ENCODE measurements at places on chromosomes 4 and X.

DNA sequence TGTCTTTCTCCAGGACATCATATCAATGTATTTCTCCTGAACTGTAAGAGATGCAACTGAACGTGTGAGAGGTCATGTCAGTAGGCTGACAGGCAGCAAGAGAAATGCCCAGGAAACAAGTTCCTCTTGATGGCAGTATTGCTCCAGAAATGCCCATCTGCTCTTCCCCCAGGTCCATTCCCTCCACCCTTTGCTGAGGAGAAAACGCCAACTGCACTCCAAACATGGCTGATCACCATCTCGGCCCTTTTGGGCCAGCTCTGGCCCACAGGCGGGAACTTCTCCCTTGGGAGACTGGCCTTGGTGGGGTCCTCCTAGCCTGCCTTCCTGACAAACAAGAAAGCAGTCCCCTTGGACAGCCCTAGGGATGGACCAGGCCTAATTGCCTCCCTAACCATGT lies 276.5 kb upstream of the AGTR2 start:
- DNase-seq: no peak

- DNase-seq: no peak
These were observed 9.2 kb upstream of the VAMP7 start for GRCh38 chrX:155871934-155872333.

- DNase-seq: no peak
These were observed 27.8 kb downstream of the COPS4 start for GRCh38 chr4:83062739-83063138.

- no peak for DNase-seq
These were observed 152.2 kb downstream of the NHS start for GRCh38 chrX:17527135-17527701.

DNA sequence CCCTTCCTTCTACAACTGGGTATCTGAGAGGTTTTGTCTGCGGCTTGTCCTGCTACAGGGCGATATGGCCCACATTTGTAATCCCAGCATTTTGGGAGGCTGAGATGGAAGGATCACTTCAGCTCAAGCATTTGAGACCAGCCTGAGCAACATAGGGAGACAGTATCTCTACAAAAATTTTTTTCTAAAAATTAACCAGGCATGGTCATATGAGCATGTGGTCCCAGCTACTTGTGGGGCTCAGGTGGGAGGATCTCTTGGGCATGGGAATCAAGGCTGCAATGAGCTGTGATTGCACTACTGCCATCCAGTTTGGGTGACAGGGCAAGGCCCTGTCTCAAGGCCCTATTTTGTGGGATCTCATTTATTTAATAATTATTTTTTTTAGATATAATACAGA lies 420.6 kb upstream of the PABPC4L start:
- DNase-seq: no peak

- DNase-seq: no peak
These were observed 24.9 kb downstream of the AR start for GRCh38 chrX:67568769-67569168.

DNA sequence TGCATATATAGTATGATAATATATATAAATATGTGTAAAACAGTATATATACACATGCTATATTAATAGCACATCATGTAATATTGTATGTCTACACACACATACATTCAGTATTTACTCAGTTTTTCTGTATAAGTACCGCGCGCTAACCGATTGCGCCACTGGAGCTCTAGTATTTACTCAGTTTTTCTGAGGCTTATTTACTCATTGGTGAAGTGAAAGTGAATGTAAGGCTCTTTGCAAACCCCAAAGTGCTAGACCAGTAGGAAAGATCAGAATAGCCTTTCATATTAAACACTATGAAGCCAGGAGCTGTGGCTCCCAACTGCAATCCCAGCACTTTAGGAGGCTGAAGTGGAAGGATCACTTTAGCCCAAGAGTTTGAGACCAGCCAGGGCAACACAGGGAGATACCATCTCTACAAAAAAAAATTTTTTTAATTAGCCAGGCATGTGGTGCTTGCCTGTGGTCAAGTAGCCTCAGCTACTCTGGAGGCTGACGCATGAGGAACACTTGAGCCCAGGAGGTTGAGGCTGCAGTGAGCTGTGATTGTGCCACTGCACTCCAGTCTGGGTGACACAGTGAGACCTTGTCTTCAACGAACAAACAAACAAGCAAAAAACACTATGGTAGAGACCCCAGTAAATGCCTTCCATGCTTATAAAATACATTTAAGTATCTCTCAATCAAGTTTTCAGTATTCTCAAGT lies 125.8 kb downstream of the KIT start:
- no peak for DNase-seq

DNA sequence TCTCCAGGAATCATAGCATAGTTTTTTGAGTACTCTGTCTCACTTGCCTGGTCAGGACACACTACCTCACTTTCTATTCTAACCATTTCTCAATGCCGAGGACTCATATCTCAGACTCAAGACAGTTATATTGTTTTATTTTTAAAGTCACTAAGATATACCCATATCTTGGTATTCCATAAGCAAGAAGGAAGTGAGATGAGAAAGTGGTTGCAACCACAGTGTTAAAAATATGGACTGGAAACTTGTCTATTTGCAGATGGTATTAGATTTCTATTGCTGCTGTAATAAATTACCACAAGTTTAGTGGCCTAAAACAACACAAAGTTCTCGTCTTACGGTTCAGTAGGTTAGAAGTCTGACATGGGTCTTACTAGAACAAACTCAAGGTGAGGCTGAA lies 344.8 kb upstream of the MAGEB2 start:
- no peak for DNase-seq

DNA sequence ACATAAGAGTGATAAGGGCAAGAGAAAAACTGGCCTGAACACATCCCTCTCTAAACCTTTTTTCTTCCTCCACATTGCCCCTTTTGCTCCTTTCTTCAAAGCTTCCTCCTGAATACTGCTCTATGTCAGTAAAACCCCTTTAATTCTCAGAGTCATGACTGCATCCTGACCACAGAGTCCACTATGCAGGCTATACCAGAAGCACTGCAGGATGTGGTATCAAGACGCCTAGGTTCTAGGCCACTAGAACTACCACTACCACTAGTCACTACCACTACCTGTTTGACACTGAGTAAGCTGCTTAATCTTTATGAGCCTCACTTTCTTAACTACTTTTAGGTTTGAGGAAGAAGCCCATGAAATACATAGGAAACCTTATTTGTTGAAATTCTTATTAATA lies 38.7 kb downstream of the ARHGEF9 start:
- no peak for DNase-seq

DNA sequence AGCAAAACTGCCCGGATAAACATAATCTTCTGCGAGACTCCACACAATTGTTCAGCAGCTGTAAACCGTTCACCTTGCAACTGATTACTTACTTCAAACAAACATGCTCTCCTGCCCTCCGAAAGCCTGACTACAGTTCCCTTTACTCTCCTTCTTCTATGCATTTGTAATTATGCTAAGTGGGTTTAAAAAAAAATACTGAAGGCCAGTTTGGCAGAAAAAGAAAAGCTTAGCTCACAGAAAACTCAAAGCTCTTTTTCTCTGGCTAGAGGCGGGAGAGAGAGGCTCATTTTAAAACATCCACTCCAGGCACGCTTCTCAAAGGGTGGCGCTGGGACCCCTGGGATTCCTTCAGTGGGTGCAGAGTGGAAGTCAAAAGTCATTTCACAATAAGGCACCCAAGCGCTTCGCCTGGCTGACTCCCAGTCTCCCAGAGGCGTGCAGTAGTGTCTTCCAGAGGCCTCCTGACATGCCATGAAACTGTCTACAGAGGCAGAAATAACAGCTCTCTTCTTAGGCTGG lies 1.9 kb downstream of the DHRSX start:
- no peak for DNase-seq

- no peak for DNase-seq
These were observed 134.4 kb downstream of the DDX53 start for GRCh38 chrX:23134136-23134535.

Data from stimulated activated CD4-positive, alpha-beta T cell treated with anti-CD3 and anti-CD28 coated beads, TNF-alpha, amount 100 ng/mL, for 24 hours (primary cell).